ENCODE measurements at places on chromosomes 11 and 22.

- DNase-seq, result no peak
These were observed 27.9 kb downstream of the NOX4 start for GRCh38 chr11:89463266-89463780.

DNA sequence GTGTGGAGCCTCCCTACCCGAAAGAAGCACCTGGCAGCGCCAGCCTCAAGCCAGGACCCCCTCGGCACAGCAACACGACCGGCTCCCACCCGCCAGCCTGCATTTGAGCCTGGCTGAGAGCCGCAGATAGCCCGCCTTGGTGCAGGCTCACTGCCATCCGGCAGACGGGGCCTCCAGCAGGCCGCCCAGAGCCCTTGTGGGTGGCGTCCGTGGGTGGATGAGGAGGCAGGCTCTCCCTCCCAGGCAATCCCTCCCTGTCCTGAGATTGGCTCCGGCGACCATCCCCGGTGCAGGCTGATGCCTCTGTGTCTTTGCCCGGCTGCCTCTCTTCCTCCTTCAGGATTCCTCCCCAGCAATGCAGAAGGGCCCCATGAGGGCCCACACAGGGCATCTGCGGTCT lies 1527.9 kb downstream of the BRD1 start:
- no peak for DNase-seq

DNA sequence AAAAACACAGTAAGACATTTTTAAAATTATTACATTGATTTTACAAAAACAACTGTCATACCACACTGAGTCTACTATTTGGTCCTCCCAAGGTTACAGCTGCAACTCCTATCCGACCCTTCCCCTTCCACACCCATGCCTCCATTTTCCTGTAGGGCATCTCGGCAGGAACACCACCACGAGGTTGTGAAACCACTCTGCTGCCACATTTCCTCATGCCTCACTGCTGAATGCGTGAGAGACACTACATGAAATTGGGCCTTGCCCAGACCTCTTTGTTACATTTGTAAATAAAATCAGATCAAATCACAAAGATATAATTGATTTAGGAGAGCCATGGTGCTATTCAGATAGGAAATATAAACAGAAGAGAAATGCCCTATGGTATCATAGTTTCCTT lies 2.0 kb downstream of the ARHGAP32 start:
- no peak for DNase-seq

- DNase-seq, result no peak
These were observed 13.6 kb upstream of the OMP start for GRCh38 chr11:77089004-77089545.

DNA sequence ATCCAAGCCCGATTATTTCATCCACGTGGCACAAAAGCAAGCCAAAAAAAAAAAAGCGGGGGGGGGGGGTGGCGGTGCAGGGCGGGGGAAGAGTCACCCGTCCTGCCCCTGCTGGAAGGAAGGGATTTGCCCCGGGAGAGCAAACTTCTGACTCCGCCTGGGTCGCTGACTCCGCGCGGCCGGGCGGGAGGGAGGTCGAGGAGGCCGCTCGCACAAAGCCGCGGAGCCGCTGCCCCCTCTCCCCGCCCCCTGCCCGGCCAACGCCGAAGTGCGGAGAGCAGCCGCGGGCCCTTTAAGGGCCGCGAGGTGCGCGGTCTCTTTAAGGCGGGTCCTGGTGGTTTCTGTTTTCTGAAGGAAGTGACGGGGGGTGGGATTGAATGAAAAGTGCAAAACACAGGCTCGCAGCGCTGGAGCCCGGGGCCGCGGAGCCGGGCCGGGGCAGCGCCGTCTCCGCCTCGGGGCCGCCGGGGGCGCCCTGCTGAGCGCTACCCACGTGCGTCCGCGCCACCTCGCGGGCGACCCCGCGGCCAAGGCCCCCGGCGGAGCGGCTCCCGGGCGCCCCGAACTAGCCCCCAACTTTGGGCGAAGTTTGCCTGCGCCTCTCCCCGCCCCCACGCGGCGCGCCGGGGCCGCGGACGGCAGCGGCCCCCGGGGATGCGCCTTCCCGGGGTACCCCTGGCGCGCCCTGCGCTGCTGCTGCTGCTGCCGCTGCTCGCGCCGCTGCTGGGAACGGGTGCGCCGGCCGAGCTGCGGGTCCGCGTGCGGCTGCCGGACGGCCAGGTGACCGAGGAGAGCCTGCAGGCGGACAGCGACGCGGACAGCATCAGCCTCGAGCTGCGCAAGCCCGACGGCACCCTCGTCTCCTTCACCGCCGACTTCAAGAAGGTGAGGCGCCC lies at the start of gene OAF:
TSS of gene OAF (plus strand) at position 407 of the 896 bp plus-strand sequence. CDS start at position 655, 248 bp downstream.
- peak; percentile 37 for DNase-seq

- DNase-seq, result no peak
These were observed 2.1 kb downstream of the WEE1 start for GRCh38 chr11:9575260-9576240.

DNA sequence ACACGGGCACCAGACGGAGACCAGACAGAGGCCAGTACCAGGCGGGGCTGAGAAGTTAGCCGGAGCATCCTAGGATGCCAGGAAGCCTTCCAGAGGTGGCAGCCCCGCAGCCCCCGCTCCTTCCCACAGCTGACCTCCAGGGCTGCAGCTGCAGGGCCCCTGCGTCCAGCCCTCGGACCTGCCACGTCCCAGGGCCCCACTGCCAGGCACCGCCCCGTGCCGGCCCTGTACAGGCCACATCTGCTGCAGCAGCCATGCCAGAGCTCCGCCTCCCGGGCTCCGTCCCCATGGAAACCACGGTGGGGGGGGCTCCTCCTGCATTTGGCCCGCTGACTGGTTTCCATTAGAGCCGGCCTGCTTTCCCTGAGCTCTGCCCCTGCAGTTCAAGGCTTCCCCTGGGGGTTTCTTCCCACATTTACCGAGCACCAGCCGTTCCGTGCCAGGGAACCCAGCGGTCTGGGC lies 62.5 kb upstream of the PPARA start:
- no peak for DNase-seq

GRCh38 chr11:108069947-108070346 lies 51.4 kb upstream of the ACAT1 start:
- no peak for DNase-seq

- DNase-seq, result no peak
These were observed 7.1 kb downstream of the DCPS start for GRCh38 chr11:126310992-126311310.

Data from stimulated activated CD8-positive, alpha-beta memory T cell treated with anti-CD3 and anti-CD28 coated beads, Interleukin-12 subunit alpha, Interleukin-12 subunit beta, amount 100 ng/mL, for 4 hours (primary cell).